ENCODE measurements at places on chromosomes 6 and 20.

- no peak for DNase-seq
These were observed 75.2 kb upstream of the MYL9 start for GRCh38 chr20:36466089-36466488.

DNA sequence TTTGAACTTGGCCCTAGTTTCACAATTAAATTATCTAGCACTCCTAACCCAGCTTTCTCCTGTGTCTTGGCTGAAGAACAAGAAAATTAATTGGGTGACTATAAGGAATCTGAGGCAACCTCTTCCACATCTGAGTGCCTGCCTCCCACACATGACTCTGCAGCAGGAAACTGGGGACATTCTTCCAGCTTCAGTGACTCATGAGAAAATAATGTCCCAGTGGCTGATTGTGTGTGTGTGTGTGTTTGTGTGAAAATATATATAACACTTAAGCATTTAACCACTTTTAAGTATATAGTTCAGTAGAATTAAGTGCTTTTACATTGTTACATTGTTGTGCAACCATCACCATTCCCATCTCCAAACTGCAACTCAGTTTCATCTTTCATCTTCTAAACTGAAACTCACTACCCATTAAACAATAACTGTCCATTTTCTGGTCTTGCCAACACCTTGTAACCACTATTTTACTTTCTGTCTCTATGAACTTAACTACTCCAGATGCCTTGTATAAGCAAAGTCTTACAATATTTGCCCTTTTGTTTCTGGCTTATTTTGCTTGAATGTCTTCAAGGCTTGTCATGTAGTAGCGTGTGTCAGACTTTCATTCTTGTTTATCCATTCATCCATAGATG is 8.7 kb downstream of the TRIM38 start:
- DNase-seq = no peak

- no peak for DNase-seq
These were observed 1.7 kb downstream of the TNF start for GRCh38 chr6:31576897-31577578.

- no peak for DNase-seq
These were observed 86.3 kb downstream of the RFPL4B start for GRCh38 chr6:112433457-112433856.

DNA sequence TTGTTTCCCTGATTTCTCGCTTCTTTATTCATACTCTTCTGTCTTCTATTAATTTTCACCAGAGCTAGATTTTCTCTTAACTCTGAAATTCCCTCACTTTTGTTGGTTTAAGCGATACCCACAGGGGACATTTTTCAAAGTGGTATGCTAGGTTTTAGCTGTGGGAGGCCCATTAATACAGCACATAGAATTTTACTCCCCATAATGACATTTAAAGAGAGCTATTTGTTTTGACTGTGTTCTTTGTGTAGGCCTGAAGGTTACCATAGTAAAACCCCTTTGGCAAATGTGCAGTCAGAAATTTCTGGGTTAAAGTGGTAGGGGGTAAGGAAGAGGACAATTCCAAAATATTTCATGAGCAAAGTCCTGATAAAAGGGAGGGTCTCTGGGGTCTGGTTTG is 721.1 kb upstream of the CITED2 start:
- no peak for DNase-seq

DNA sequence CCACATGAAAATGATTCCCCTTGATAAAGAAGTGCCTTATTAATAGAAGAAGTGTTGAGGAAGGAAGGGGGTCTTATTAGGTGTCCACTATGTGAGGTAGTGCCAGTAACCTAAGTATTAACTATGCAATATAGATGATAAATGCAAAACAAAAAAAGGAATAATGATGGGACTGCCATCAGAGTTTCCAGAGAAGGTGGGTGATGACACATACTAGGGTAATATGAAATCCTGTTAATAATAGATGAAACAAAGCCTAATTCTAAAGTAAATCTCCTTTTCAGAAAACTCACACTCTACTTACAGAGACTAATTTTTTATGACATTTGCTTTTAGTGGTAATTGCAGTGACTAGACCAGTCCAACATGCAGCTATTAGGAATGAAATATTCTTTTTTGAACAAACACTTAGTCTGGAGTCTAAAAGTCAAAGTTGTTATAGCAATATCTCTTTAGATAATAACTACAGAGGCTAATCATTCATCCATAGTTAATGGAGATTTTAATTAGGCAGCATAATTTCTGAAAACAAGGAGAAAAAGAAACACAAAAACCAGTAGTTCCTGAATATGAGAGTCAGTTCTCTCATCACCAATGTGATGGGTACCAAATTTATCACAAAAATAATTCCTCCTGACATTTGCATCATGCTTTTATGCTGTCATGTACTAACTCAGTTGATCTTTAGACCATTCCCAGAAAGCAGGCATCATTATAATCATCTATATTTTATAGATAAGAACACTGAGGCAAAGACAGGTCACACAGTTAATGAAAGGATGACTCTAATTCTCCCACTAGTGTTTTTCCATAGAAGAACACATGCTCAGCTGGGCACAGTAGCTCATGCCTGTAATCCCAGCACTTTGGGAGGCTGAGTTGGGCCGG is 208.8 kb upstream of the ARG1 start:
- DNase-seq = no peak

- no peak for DNase-seq
These were observed 78.7 kb downstream of the GMDS start for GRCh38 chr6:2166717-2167116.

DNA sequence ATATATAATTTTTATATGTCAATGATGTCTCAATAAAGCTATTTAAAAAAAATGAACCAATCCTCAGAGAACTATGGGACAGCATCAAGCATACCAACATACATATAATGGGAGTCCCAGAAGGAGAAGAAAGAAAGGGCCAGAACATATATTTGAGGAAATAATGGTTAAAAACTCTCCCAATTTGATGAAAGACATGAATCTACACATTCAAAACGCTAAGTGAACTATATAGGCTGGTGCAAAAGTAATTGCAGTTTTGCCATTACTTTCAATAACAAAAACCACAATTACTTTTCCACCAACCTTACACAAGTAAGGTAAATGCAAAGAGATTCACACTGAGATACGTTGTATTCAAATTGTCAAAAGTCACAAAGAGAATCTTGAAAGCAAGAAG is 43.4 kb downstream of the ZNF133 start:
- DNase-seq = no peak

DNA sequence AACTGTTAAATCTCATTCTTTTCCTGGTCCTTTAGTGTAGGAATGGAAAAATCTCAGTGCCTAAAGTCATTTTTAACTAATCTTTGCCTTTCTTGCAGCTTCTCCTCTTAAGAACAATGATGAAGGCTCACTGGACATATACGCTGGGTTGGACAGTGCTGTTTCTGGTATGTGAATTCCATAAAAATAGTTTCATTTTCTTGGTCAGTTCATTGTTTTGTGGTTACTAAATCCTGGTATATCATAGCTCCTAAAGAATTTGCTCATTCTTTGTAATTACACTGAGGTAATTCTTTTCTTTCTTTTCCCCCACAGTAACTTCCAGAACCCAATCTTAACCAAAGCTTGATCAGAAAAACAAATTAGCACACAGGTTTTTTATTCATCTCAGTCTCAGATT is 23.4 kb downstream of the CASP8AP2 start:
- DNase-seq = no peak

GRCh38 chr6:76250666-76251065 is 178.2 kb upstream of the IMPG1 start:
- DNase-seq = no peak

DNA sequence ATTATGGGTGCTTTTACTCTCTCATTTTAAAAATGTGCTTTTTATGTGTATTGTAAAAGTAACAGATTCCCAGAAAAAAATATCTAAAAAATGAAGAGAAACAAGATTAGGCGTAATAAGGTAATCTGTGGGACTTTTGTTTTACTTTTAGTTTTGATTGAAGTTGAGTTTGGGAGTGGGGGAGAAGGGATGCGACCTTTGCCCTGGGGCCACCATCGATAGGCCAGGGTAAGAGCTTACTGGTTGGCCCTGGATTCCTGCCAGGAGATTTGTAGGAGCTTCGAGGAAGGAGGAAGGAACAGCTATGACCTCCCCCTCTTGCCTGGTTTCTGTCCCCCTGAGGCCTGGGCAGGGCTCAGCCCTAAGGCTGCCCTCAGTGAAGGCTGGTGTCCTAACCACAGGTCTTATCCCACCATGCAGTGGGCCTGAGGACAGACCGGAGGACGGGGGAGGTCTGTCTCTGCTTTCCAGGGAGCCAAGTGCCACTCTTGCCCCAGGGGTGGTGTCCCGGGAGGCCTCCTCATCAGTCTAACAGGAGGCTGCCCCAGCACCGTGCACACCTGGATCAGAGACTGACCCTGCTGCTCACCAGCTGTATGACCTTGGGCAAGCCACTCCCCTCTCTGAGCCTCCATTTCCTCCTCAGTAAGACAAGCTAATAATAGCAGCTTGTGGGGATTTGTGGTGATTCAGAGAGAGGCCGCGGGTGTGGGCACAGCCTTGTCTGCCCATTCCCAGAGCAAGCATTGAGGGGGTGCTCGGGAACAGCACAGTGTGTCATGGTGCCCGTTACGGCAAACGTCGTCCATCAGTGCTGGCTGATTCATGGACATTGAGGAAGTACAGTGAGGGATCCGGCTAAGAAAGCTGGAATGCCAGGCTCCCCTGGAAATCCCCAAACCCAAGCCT is 21.2 kb downstream of the TGM2 start:
- no peak for DNase-seq

DNA sequence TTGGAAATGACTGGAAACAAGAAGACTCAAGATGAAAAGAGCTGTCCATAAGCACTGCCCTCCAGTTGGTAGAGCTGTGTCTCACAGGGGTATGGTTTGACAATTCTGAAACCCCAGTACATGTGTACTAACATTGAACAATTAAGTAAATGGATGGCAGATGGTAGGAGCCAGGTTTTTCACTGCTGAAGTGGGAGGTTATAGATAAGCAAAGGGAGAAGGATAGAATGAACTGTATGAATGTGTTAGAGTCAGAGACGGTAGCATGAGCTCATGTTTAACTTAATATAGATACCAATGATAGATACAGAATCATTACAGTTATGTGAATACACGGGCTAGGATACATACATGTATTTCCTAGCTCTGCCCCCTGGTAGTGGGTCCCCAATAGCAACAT is 95.0 kb upstream of the SIRPA start:
- DNase-seq = no peak

- no peak for DNase-seq
These were observed 32.4 kb upstream of the TPBG start for GRCh38 chr6:82331031-82331773.

DNA sequence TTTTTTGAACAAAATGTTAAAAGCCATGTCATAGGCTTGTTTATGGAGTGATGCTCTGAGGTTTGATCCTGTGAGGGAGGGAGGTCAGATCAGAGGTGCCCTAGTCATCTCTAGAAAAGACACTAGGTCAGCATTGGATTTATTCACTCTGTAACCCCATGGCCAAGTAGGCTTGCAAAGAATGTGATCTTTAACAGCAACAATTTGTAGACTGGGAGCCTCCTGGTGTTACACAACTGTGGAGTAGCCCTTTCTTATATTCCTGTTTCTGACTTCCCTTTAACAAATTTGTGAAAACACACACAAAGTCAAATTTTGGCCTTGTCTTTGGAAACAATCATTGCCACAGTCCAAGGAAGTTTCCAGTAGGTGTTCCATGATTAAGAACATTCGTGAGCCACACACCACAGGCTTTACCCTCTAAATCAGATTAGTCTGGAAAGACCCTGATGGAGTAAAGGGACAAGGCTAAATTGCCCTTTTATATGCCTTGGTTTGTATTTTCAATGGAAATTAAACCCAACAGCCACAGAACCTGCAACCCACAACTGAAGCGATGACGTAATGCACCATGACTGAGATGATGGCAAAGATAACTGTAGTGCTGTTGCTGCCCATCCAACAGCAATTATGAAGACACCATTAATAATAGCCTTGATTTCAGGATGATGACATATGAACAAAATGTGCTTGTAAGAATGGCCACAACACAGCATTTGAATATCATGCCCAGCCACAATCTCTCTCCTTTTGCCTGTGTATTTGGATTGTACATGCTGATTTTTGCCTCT is 22.1 kb downstream of the SCP2D1 start:
- DNase-seq = no peak

GRCh38 chr20:6767536-6768227 is at the start of gene BMP2:
BMP2 (plus strand) TSS chr20:6767686; CDS start chr20:6770127, 2,441 bp downstream.
- no peak for DNase-seq

DNA sequence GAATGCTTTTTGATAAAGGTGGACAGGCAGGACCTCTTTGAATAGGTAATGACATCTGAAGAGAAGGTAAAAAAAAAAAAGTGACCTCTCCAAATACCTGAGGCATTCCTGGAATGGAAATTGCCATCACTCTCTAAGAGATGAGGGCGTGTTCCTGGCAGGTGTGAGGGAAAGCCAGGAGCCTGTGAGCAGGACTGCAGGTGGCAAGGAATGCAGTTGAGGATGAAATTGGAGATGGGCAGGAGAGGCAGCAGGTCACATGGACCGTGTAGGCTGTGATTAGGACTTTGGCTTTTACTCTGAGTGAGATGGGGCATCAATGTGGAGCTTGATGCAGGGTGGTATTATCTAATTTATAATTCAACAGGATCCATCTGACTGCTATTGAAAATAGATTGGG is 227.4 kb downstream of the LRFN2 start:
- no peak for DNase-seq

- no peak for DNase-seq
These were observed 5.4 kb downstream of the SLC29A1 start for GRCh38 chr6:44228836-44229235.

DNA sequence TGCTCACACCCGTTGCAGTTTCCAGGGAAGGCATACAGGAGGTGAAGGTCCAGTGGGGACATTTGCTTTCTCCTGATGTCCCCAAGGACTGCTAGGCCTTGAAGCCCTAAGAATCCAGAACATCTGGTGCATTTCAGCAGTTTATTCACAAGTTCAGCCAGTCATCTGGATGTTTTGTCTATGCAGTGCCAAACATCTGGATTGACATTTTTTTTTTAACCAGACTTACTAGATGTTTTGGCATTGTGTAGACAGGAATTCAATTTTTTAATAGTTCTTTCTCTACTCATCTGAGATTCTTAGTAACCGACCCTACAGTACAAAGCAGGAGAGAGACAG is 256.2 kb downstream of the CLIC5 start:
- no peak for DNase-seq

- DNase-seq = no peak
These were observed 12.4 kb upstream of the KIAA1755 start for GRCh38 chr20:38272961-38273360.

GRCh38 chr6:112710710-112711109 is 363.6 kb downstream of the RFPL4B start:
- DNase-seq = no peak

- no peak for DNase-seq
These were observed 238.2 kb upstream of the NOX3 start for GRCh38 chr6:155693573-155694418.

GRCh38 chr20:58374906-58375758 is 13.9 kb upstream of the VAPB start:
- DNase-seq = no peak

DNA sequence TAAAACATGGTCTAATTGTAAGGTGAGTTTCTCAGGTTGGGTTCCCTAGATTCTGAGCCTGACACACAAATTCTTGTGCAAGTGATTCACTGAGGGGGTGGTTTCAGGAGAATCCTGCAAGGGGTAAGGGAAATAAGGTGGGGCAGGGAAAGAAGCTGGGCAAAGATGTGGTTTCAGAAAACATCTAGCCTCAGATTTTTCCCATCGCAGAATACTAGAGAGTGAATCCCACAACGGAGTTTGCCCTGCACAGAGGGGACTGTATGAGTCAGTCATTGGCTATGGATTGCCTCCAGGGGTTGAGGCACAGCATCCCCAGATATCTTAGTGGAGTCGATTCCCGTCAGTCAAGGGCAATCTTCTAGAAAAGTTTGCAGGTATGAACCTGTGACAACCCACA is 65.2 kb downstream of the PRL start:
- DNase-seq = no peak

Measured in effector memory CD4-positive, alpha-beta T cell (primary cell).